ENCODE measurements at places on chromosomes 6 and 20.
A peak's percentile ranks its signal among the peaks of the same experiment; 100 is the strongest.

DNA sequence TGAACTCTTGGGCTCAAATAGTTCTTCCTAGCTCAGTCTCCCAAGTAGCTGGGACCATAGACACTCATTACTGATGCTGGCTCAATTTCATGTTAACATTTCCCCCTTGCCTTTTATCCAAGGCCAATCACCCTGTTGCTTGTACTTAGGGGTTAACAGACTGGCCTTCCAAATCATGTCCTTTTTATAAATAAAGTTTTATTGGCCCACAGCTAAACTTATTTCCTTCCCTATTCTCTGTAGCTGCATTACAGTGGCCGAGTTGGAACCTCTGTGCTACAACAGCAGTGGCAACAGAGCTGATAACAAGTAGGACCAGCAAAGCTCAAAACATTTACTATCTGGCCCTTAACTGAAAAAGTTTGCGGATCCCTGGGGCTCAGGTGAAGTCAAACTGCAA lies 109.8 kb downstream of the ZFP64 start:
- DNase-seq: no peak

- peak; percentile 69 for DNase-seq
Measured at GRCh38 chr20:35207950-35208611, 18.4 kb upstream of the MMP24 start.

DNA sequence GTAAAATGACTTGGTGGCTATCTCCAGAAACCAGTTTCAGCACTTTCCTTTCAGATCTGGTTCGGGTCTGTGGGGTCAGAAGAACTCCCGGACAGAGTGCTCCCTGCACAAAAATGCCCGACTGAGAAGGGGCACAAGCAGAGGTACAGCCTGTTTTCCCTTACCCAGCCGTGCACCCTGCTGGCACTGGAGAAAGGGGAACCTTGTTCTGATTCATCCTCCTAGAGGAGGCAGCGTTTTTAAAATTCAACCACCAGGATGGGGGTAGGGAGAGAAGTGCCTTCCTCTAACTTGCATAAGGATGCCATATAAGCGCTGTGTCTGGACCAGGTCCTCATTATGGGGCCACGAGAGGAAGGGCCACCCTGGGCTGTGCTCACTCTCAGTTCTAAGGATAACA lies 17.6 kb downstream of the RIMS4 start:
- no peak for DNase-seq

DNA sequence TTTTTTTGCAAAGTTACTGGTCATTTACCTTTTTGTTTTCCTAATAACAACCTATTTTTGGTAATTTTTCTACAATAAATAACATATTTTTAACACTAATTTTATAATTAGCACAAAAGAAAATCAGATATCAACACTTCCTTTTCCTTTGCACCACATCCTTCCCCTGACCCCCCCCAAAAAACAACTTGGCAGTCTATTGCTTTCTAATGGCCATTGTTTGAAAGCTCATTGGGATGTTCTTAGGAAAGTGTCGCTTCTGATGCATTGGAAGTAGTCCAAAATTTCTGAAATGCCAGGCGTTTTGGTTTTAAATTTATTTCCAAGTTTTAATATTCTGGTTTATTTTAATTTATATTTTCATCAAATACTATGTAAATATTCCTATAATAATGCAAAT lies 407.8 kb downstream of the EYS start:
- no peak for DNase-seq

DNA sequence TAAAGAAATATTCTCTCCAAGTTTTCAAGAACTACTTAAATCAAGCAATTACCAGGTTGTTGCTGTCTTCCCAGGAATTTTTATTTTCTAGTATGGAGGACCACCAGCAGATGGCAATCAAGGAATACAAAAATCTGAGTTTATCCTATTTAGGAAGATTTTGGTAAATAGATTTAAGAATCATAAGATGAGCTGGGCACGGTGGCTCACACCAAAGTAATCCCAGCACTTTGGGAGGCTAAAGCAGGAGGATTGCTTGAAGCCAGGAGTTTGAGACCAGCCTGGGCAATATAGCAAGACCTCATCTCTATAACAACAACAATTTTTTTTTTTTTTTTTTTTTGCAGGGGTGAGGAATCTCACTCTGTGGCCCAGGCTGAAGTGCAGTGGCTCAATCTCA lies 19.3 kb upstream of the SEC63 start:
- peak; percentile 37 for DNase-seq

- DNase-seq: no peak
Measured at GRCh38 chr6:29850011-29850553, 22.5 kb downstream of the HLA-G start.

- no peak for DNase-seq
Measured at GRCh38 chr6:4640139-4640538, 136.1 kb upstream of the CDYL start.

DNA sequence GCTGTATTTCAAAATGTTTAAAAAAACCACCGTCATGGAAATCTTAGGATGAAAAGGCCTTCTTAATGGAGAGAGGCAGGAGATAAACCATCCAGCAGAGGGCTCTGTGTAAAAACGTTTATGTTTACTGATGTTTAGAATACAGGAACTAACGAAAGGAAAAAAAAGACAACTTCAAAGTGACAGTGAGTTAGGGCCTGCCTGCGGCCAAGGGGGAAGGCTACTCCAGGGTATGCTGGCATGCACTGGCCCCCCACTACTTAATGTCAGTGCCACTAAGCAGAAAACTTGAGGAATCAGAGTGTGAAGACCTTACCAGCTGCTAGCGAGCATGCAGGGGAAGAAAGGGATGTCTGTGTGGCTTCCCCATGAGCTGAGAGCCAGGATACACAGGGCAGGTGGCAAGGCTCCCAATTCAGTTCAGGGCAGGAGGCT lies 47.7 kb downstream of the AKAP7 start:
- peak; percentile 14 for DNase-seq

DNA sequence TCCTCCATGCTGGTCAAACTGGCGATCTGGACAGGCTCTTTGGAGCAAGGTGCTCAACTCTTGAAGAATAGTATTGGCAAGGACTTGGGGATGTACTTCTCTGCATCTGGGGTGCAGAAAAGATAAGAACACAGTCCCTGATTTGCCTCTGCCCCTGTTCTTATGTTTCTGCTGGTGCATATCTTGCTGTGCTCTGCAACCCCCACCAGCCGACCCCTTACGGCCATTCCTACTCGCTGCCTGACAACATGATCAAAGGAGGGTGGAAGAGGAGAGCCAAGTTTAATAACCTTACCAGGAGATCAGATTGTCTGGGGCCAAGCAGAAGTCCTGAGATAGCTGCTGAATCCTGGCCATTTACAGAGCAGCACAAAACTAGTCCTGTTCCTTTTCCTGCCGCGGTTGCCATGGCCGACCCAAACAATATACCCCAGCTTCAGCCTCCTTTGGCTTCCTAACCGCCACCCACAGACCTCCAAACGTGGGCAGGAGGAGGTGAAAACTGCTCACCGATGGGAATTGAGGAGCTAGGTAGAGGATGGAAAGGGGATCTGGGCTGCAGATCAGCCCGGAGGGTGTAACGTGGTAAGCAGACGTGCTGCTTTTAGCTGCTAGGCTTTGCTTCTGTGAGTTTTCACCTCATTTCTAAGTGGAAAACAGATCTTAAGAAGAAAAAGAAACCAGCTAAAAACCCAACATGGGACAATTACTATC lies 60.9 kb downstream of the ATXN1 start:
- no peak for DNase-seq
